Breast epithelium (tissue), 4 donors: ENCODE measurements at places on chromosomes 6 and 20. TPM values are rescaled to one million over a fixed set of nuclear protein-coding genes. Genes with fewer than 3 reads are reported as not detected.

OPN5 gene
- total RNA-seq: not detected

WFDC10A gene
- not detected for total RNA-seq

PNLDC1 gene
- total RNA-seq: 0.66 TPM

SCRT2 gene
- total RNA-seq: not detected

FAM209B gene
- total RNA-seq: not detected

PLCB4 gene
- 9.4 TPM for total RNA-seq

HTR1E gene
- total RNA-seq: not detected

- H3K36me3 ChIP-seq: no peaks in the 10 kb centered on the region
- no peak for DNase-seq
- H3K4me1 ChIP-seq: no peaks in the 10 kb centered on the region
- H3K27me3 ChIP-seq: no peaks in the 10 kb centered on the region
- H3K27ac ChIP-seq: no peak overlapping the region
- no peak overlapping the region for H3K4me3 ChIP-seq
These were observed 109.1 kb downstream of the TOX2 start for GRCh38 chr20:44023515-44024371.

- no peak for DNase-seq
- H3K4me3 ChIP-seq: no peak overlapping the region
- no peaks in the 10 kb centered on the region for H3K4me1 ChIP-seq
- no peaks in the 10 kb centered on the region for H3K36me3 ChIP-seq
These were observed 306.9 kb upstream of the ADGRB3 start for GRCh38 chr6:68328156-68328555.

- no peaks in the 10 kb centered on the region for H3K4me1 ChIP-seq
- no peak for DNase-seq
- H3K4me3 ChIP-seq: no peak overlapping the region
- H3K27me3 ChIP-seq: no peaks in the 10 kb centered on the region
These were observed 219.4 kb upstream of the MYLIP start for GRCh38 chr6:15909290-15910070.

DNA sequence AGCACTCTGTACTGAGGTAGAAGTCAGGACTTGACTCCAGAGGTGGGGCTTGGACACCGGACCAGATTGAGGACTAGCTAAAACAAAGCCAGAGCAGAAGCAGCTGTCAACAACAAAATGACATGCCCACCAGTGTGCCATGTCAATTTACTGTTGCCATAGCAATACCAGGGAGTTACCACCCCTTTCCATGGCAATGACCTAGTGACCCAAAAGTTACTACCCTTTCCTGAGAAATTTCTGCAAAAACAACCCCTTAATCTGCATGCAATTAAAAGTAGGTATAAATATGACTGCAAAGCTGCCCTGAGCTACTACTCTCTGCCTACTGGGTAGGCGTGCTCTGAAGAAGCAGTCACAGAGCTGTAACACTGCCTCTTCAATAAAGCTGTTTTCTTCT, 21.0 kb downstream of the MAP3K5 start:
- no peak overlapping the region for H3K4me3 ChIP-seq
- H3K36me3 ChIP-seq: no peaks in the 10 kb centered on the region
- no peak for DNase-seq
- no peaks in the 10 kb centered on the region for H3K27me3 ChIP-seq
- no peak overlapping the region for H3K27ac ChIP-seq

GRCh38 chr6:170174771-170175643, 115.9 kb downstream of the DLL1 start:
- no peak overlapping the region for H3K4me3 ChIP-seq
- H3K27ac ChIP-seq: peak overlapping the region; percentile 9
- DNase-seq: peak; percentile 39
- no peaks in the 10 kb centered on the region for H3K36me3 ChIP-seq
- no peaks in the 10 kb centered on the region for H3K4me1 ChIP-seq

DNA sequence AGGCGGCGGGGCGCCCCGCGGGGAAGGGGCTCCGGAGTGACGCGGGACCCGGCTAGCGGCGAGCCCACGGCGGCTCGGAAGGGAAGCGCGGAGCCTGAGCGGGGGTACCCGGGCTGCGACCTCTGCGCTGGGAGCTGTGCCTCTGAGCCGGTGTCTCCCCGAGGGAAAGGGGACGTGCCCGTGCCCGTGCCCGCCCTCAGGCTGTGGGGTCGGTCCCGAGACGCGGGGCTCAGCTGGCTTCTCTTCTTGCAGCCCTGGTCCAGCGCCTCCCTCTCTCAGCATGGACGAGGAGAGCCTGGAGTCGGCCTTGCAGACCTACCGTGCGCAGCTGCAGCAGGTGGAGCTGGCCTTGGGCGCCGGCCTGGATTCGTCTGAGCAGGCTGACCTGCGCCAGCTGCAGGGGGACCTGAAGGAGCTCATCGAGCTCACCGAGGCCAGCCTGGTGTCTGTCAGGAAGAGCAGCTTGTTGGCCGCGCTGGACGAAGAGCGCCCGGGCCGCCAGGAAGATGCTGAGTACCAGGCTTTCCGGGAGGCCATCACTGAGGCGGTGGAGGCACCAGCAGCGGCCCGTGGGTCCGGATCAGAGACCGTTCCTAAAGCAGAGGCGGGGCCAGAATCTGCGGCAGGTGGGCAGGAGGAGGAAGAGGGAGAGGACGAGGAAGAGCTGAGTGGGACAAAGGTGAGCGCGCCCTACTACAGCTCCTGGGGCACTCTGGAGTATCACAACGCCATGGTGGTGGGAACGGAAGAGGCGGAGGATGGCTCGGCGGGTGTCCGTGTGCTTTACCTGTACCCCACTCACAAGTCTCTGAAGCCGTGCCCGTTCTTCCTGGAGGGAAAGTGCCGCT, 686 bp downstream of the ZGPAT start:
- H3K27ac ChIP-seq: peak overlapping the region; percentile 90
- DNase-seq: no peak
- peaks cover 7% of the 10 kb centered on the region for H3K36me3 ChIP-seq
- H3K4me3 ChIP-seq: peak overlapping the region; percentile 91
- H3K27me3 ChIP-seq: no peaks in the 10 kb centered on the region

DNA sequence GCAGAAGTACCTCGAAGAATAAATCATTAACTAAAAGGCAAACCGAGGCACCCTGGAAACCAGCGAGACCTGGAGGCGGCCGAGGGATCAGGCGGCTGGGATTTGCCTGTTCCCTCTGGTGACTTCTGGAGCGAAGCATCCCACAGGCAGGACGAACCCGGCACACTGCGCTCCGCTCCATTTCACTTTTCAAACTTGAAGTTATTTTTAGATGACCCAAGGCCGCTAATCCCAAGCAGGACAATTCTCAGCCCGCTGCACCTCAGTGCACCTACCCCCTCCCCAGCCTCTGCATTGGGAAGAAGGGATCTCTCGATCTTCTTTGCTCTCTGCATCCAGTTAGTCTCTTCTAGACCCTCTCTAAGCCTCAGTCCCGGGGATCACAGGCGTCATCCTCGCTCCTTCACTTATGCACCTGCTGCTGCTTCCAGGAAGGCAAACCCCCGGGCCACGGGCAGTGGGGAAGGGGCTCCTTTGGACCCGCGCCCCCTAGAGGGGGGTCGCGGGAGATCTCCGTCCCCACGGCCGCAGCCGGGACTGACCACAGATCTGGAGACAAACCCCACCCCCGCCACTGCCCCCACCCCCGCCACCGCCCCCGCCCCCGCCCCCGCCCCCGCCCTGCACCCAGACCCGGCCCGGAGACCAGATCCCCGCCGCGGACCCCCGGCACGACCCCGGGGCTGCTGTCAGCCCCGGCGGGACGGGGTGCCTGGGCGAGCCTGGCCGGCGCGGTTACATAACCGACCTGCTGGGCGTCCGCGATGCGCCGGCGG, 636 bp downstream of the RCAN2 start:
- H3K36me3 ChIP-seq: no peaks in the 10 kb centered on the region
- H3K27ac ChIP-seq: peak overlapping the region; percentile 63
- peak overlapping the region; percentile 63 for H3K4me3 ChIP-seq

GRCh38 chr6:17281497-17282481, 628 bp downstream of the RBM24 start:
- H3K4me1 ChIP-seq: no peaks in the 10 kb centered on the region
- H3K27me3 ChIP-seq: no peaks in the 10 kb centered on the region
- peak overlapping the region; percentile 73 for H3K4me3 ChIP-seq
- H3K36me3 ChIP-seq: no peaks in the 10 kb centered on the region

GRCh38 chr6:3294921-3295871, 36.4 kb downstream of the PSMG4 start:
- H3K27ac ChIP-seq: no peak overlapping the region
- H3K36me3 ChIP-seq: no peaks in the 10 kb centered on the region
- no peak overlapping the region for H3K4me3 ChIP-seq
- H3K27me3 ChIP-seq: no peaks in the 10 kb centered on the region
- DNase-seq: no peak

- H3K4me3 ChIP-seq: no peak overlapping the region
- H3K27ac ChIP-seq: no peak overlapping the region
- H3K4me1 ChIP-seq: no peaks in the 10 kb centered on the region
These were observed 16.1 kb upstream of the ROS1 start for GRCh38 chr6:117441824-117442264.

DNA sequence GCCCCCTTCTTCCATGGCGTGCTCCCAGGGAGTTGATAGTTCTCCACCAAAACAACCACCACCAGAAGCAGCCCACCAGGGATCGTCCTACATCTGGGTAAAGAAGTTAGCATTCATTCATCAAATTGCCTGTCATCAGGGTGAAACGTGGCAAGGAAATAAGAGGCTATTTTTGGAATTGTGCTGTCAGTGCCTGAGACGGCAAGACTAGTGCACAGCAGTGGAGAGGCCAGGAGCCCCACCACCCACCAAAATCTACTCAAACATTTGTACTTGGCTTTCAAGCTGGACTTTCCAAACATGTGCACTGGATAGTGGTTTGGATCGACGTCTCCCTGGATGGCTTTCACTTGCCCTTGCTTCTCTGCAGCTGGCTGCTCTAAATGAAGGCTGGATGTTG, 44.8 kb downstream of the TXNDC5 start:
- no peaks in the 10 kb centered on the region for H3K36me3 ChIP-seq
- DNase-seq: no peak
- no peak overlapping the region for H3K4me3 ChIP-seq
- H3K27ac ChIP-seq: no peak overlapping the region

- no peak overlapping the region for H3K27ac ChIP-seq
- no peaks in the 10 kb centered on the region for H3K27me3 ChIP-seq
- DNase-seq: no peak
- no peak overlapping the region for H3K4me3 ChIP-seq
These were observed 3.6 kb downstream of the AIG1 start for GRCh38 chr6:143064271-143064670.

DNA sequence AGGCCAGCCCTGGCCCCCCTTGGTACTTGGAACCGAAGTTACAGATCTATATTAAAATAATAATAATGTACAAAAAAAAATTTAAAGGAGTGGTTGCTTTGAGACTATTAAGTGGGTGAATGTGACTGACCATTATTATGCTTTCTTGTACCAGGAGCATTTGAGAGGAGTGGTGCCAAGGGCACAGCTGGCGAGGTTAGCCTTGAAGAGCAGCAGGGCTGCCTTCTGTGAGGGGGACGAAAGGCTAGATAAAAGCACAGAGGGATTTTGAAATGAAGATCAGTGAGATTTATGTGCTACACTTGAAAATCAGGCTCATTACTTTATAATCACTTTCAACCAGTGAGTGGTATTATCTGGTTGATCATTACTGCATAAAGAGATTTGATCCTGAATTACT, 48.6 kb downstream of the FIG4 start:
- H3K4me3 ChIP-seq: no peak overlapping the region
- H3K27ac ChIP-seq: no peak overlapping the region
- no peaks in the 10 kb centered on the region for H3K4me1 ChIP-seq
- H3K36me3 ChIP-seq: no peaks in the 10 kb centered on the region

DNA sequence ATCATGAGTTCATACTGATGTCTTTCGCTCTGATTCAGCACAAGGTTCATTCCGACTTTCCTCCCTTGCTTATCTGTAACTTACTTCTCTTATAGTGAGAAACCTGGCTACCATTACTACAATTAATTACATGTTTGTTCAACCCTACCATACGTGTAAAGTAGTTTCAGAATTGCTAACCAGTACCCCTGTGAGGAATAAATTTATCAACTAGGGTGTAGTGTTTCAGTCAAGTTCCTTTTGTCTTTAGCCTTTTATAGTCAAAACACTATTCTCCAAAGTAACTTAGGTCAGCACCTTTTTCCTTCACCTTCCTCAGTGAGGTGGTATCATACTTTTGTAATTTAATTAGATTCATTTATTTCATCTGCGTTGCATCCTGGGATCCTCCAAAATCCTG, 64.9 kb downstream of the MAP3K4 start:
- no peak overlapping the region for H3K4me3 ChIP-seq
- H3K4me1 ChIP-seq: no peaks in the 10 kb centered on the region
- H3K27ac ChIP-seq: no peak overlapping the region
- H3K27me3 ChIP-seq: no peaks in the 10 kb centered on the region
- no peaks in the 10 kb centered on the region for H3K36me3 ChIP-seq
- no peak for DNase-seq

GRCh38 chr6:95417856-95418255, 159.5 kb upstream of the MANEA start:
- H3K27ac ChIP-seq: no peak overlapping the region
- H3K4me3 ChIP-seq: no peak overlapping the region
- H3K27me3 ChIP-seq: no peaks in the 10 kb centered on the region
- DNase-seq: no peak
- H3K36me3 ChIP-seq: no peaks in the 10 kb centered on the region
